PC-9 (cell line): ENCODE measurements at places on chromosomes 7 and 10. TPM values are rescaled to one million over a fixed set of nuclear protein-coding genes. Genes with fewer than 3 reads are reported as not detected.

DNA sequence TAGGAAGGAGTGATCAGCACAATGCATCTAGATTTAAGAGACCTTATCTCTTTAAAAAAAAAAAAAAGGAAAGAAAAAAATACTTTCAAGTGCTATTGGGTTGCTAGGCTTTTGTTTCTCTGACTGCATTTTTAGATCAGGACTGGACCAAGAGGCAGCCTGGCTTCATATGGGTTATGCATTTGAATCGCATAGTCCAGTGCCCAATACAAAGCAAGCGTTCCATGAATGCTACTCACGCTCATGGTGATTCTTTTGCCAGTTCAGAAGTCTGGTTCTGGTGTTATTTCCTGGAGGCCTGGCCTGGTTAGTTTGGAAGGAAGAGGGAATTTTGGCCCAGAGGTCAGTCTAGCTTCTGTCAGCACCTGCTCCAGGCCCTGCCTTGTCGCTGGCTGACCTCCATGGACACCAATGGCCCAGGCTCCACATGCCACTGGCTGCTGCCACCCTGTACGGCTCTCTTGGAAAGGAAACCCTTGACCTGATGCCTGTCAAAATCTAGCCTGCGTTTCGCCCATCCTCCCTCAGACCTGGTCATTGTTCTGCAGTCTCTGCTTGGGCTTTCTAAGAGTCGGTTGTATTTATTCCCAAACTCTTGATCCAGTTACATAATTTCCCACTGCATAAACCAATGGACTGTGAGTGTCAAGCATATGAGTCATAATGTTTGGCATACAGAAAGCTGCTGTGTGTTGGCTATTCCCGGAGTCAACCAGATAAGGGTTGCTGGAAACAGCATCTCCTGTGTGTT lies 74.3 kb upstream of the MKX start:
- no peak overlapping the region for H3K27ac ChIP-seq
- peaks cover 3% of the 10 kb centered on the region; the same call in 1 of the 2 replicates for H3K27me3 ChIP-seq
- H3K36me3 ChIP-seq, result no peaks in the 10 kb centered on the region
- DNase-seq, result no peak
- no peak overlapping the region for H3K4me3 ChIP-seq

DNA sequence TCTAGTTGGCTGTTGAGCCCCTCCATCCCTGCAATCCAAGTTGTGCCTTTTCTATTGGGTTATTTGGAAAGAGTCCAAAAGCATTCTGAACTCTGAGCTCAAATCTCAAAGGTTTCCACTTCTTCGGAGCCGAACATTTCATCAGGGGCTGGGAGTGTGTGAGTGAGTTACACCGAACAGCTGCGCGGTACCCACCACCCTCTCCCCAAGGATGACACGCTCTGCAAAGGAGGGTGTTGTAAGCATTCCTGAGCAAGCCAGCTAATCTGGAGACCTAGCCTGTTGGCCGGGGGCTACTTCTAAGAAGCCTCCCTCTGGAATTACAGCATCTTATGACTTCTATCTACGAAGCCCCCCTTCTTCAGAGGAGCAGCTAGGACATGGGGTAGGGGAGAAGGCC lies 270.5 kb downstream of the CREB5 start:
- DNase-seq, result no peak
- no peaks in the 10 kb centered on the region for H3K27me3 ChIP-seq
- no peaks in the 10 kb centered on the region for H3K36me3 ChIP-seq
- no peak overlapping the region for H3K27ac ChIP-seq

DNA sequence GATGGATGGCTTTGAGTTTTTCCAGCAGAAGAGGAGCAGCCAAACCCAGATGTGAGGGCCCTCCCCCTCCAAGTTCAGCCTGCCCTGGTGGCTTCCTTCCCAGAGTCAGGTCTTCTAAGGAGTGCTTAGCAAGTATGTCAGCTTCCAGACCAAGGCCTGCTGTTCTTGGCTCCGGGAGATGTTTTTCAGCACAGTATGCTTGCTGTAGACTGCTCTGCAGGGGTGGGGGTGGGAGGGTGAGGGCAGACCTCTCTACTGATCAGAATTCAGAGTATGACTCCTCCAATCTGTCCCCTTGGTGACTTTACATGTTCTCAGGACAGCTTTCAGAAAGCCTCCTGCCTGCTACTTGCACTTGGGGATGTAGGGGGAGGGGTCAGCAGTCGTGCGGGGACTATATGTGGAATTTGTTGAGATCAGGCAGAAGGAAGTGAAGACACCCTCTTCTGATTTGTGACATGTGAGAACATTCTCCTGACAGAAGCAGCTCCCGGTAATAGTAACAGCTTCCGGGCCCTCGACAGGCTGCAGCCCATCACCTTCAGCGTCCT lies 516.4 kb upstream of the ZMIZ1 start:
- no peak overlapping the region for H3K27ac ChIP-seq
- no peaks in the 10 kb centered on the region for H3K36me3 ChIP-seq
- no peak for DNase-seq
- H3K4me1 ChIP-seq, result no peaks in the 10 kb centered on the region
- H3K27me3 ChIP-seq, result peaks cover 8% of the 10 kb centered on the region; the same call in 1 of the 2 replicates

GRCh38 chr10:86217371-86218080 lies 149.1 kb downstream of the GRID1 start:
- no peaks in the 10 kb centered on the region for H3K4me1 ChIP-seq
- DNase-seq, result no peak

The HUS1 gene
- total RNA-seq, result 28.4 and 43.5 TPM in 2 replicates

DNA sequence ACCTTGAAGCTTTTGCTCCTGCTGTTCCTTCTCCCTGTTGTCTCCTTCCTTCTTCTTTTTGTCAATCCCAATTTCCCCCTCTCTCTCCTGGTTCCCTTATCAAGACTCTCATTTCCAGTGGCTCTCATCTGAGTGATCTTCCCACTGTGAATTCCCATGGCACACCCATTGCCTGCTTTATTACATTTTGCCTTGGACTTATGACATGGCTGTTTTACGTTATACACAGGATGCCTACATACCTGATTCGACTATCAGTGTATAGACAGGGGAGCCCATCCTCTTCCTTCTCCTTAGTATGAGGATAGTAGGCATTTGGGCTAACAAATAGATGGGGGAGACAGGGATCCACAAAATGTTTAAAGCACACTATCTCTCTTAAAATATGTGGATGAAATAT lies 39.9 kb upstream of the EFCAB10 start:
- H3K4me3 ChIP-seq, result no peak overlapping the region
- DNase-seq, result no peak
- H3K36me3 ChIP-seq, result no peaks in the 10 kb centered on the region
- no peaks in the 10 kb centered on the region for H3K27me3 ChIP-seq
- H3K4me1 ChIP-seq, result no peaks in the 10 kb centered on the region
- H3K27ac ChIP-seq, result no peak overlapping the region

The OR13A1 gene
- 0.15 TPM in 1 of 2 replicates, not detected in the other for total RNA-seq

The BLNK gene
- 0.98 and 1.0 TPM in 2 replicates for total RNA-seq

DNA sequence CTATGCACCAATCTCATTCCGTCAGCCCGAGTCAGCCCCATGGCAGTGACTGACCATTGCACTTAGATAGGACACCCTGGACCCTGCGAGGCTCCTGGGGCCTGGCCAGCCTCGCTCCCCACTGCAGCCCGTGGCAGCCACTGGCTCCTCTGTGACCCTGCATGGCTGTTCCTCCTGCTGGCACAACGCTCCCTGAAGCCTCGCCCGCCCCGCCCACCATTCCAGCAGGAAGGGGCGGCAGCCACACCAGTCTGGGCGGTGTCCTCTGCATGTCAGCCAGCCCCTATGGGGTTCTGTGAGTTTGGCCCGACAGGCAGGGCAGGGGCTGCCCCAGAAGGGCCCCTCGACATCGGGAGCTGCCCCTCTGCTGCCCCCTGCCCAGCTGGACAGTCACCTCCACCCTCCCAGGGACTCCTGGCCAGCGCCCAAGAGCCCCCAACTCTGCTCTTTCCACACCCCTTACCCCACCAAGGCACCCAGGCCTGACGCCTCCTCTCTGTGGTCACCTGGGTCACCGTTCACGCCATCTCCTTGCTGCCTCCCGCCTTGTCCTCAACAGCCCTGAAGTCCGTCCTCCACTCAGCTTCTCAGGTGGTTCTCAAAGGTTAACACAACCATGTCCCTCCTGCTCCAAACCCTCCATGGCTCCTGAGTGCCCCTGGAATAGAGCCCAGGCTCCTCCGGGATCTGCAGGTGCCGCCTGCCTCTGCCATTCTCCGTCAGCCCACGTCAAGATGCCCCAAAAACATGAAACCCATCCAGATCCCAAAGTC lies 103.5 kb downstream of the MICALL2 start:
- H3K27me3 ChIP-seq, result peaks cover 61% of the 10 kb centered on the region
- H3K4me1 ChIP-seq, result no peaks in the 10 kb centered on the region
- H3K27ac ChIP-seq, result no peak overlapping the region
- DNase-seq, result peak; percentile 35

DNA sequence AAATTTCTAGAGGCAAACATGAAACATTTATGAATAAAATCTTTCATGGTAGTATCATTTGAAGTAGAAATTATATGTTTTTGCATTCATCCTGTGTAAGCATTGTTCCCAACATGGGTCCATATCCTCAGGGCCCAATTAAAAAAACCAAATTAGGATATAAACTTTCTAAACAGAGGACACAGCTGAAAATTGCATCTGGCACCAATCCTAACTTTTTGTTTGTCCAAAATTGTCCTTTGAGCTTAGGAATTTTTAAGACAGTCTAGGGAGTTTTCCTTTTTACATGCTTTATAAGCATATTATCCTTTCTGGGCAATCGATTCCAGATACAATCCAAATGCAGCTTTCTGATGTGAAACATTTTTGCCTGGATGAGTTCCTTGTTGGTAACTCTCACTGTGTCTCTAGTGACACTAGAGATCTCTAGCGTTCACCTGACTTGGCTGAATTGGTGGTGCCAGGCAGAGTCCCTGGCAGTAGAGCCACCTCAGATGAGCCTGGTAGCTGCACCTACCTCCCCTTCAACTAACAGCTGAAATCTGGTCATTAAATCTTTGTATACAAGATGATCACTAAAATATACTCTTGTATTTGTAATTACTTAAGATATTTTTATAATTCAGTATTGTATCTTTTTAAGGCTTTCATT lies 137.6 kb upstream of the SAMD8 start:
- H3K36me3 ChIP-seq, result 0 out of 2 replicates have a peak, but pooled peaks cover 8% of the 10 kb centered on the region
- no peaks in the 10 kb centered on the region for H3K27me3 ChIP-seq
- no peak overlapping the region for H3K27ac ChIP-seq

The PRPS1L1 gene
- total RNA-seq, result not detected in 2 replicates

The INA gene
- 20.4 and 20.9 TPM in 2 replicates for total RNA-seq

The STRIP2 gene
- total RNA-seq, result 6.4 and 9.5 TPM in 2 replicates

DNA sequence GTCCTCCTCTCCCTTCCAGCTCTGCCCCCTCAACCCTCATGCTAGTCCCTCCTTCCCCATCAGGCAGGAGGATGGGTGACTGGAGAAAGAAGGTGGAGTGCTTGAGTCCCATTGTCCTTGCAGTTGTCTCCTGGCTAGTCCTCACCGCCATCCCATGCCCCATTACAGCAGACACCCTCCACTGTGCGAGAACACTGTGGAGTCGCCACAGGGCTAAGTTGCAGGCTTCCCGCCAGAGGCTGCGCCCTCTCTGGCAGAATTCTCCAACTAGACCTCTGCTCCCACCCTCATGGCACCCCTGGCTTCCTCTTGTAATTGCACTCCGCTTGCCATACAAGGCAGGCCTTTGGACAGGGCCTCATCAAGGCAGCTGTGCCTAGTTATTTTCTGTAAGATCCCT lies 3.1 kb downstream of the GIMAP2 start:
- H3K4me1 ChIP-seq, result no peaks in the 10 kb centered on the region
- DNase-seq, result no peak
- peaks cover 54% of the 10 kb centered on the region for H3K27me3 ChIP-seq
- no peak overlapping the region for H3K4me3 ChIP-seq
- H3K36me3 ChIP-seq, result no peaks in the 10 kb centered on the region

DNA sequence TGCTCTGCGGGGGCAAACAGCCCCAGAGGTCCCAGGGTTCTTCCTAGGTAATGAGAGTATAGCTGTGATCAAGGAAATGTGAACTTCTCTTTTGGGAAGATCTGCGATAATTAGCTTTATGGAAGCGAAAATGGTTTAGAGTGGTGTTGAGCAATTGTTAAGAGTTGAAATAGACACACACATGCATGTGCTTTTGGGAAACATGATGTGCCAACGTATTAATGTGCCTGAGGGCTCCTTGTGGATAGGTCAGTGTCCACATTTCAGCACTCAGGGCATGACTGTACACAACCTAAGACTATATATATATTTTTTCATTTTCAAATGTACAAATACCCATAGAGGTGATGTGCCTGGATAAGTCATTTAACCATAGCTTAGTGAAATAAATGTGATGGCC lies 67.0 kb downstream of the GSDME start:
- no peaks in the 10 kb centered on the region for H3K27me3 ChIP-seq
- H3K4me1 ChIP-seq, result no peaks in the 10 kb centered on the region
- no peak overlapping the region for H3K27ac ChIP-seq

- no peak overlapping the region for H3K4me3 ChIP-seq
- no peaks in the 10 kb centered on the region for H3K27me3 ChIP-seq
- H3K27ac ChIP-seq, result no peak overlapping the region
- H3K36me3 ChIP-seq, result peaks cover 9% of the 10 kb centered on the region; the same call in 1 of the 2 replicates
Observed at GRCh38 chr10:72727130-72727529, 35.2 kb downstream of the MCU start.

The SLC13A4 gene
- not detected in 2 replicates for total RNA-seq

DNA sequence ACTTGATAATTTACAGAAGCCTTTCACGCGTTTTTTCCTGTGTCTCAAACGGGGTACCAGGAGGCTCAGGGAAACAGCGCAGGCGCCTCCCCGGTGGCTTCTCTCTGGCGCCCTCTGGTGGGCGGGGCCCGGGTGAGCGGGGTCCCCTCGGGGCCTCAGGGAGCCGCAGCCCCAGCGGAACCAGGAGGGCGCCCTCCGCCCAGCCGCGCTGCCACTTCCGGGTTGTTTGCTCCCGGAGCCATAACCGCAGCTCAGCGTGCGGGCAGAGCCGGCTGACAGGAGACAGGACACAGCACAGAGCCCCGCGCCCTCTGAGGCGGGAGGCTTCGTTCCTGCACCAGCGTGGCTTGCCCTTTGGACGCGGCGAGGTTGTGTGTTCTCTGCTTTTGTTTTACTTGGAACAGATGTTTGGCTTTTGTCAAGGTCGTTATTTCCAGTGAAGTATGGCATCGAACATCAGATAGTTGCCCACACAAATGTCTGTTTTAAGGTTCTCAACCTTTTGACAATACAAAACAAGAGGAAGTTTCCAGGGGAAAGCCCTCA lies 6.9 kb upstream of the CYP2E1 start:
- no peaks in the 10 kb centered on the region for H3K36me3 ChIP-seq
- 0 out of 2 replicates have a peak, but pooled peaks cover 4% of the 10 kb centered on the region for H3K4me1 ChIP-seq

DNA sequence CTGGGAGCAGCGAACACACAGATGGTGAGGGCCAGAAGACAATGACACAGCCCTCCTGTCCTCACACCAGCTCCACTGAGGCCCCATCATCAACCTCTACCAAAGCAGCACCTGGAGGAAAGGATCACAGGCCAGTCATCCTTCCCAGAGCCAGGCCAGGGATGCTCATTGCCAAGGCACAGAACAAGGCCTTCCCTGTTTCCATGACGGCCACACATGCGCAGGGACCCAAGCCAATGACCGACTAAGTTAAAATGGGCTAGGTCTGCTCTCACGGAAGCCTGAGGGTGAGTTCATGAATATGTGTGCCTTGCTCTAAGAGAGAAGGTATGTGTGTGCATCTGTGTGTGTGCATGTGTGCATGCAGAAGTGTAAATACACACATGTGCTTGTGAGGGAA lies 39.6 kb downstream of the COBL start:
- no peaks in the 10 kb centered on the region; the same call in 1 of the 2 replicates for H3K4me1 ChIP-seq
- no peak for DNase-seq
- no peak overlapping the region for H3K27ac ChIP-seq
